Activated B cell treated with CpG ODN at 0.5 μM for 24 hours (primary cell): ENCODE measurements at places on chromosomes 11 and 22. TPM values are rescaled to one million over a fixed set of nuclear protein-coding genes. Genes with fewer than 3 reads are reported as not detected.

DNA sequence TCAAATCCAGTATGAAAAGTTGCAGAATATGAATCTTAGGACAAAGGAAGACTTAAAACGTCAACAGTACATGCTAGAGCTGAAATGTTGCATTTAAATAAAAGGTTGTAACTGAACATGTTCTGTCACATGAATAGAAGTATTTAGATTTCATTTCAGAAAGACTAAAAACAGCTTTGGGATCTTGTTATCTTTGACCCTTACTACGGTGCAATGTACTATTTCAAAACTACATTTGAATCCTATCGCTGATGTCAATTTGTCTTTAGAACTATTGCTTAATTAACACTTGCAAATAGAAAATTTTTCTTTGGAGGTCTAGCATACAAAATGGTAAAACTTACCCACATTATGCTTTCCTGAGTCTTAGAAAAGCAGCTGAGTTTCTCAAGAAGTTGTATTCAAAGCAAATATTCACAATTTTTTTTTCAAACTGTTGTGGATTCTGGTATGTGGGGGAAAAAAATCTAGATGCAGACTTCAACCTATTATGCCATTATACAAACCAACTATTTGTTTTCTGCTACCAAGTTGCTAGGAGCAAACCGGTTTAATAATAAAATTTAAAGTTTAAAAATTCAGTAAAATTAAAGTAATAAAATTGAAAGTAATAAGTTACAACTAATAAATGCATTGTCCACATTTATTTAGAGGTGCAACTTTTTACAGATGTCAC lies 25.4 kb downstream of the CSTF3 start:
- H3K4me1 ChIP-seq, result no peaks in the 10 kb centered on the region
- no peak for DNase-seq
- H3K27ac ChIP-seq, result no peak overlapping the region
- H3K36me3 ChIP-seq, result peaks cover 28% of the 10 kb centered on the region
- no peaks in the 10 kb centered on the region for H3K27me3 ChIP-seq

Gene IL10RA
- 303 and 350 TPM in 2 replicates for total RNA-seq

DNA sequence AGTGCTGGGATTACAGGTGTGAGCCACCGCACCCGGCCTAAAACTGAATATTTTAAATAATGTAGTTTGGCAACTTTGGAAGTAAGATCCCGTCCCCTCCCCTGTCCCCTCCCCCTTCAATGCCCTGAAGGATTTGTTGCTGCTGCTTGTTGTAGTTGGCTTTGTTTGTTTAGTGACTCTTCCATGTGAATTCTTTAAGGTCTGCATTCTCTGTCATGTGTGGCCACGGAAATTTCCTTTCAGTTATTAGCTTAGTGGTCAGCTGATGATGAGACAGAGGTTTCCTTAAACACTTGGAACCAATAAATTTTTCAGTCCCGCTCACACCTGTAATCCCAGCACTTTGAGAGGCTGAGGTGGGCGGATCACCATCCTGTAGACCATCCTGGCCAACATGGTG lies 109.9 kb downstream of the MPPED1 start:
- H3K4me1 ChIP-seq, result no peaks in the 10 kb centered on the region
- H3K36me3 ChIP-seq, result no peaks in the 10 kb centered on the region
- DNase-seq, result no peak
- H3K27ac ChIP-seq, result no peak overlapping the region

GRCh38 chr11:130827451-130828377 lies 88.6 kb downstream of the SNX19 start:
- no peak overlapping the region for H3K4me3 ChIP-seq
- H3K27ac ChIP-seq, result no peak overlapping the region
- H3K27me3 ChIP-seq, result peaks cover 7% of the 10 kb centered on the region
- no peak for DNase-seq

DNA sequence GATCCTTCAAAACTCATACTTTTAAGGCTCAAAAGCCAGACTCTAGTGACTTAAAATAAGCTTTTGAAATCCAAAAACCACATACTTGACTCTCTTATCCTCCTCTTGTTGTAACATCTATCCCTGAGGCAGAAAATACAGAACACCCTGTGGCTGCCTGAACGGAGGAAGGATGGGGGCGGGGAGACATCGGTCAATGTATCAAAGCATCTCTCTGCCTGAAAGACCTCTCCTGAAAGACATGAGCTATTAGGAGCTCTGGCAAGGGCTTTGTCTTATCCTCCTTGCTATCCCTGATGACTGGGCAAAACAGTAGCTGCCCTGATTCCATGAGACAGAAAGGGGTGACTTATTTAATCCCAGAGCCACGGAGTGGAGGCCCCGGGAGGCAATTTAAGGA lies 122.4 kb downstream of the MN1 start:
- H3K27me3 ChIP-seq, result peaks cover 6% of the 10 kb centered on the region
- no peaks in the 10 kb centered on the region for H3K36me3 ChIP-seq
- no peaks in the 10 kb centered on the region for H3K4me1 ChIP-seq
- H3K27ac ChIP-seq, result no peak overlapping the region
- no peak overlapping the region for H3K4me3 ChIP-seq

DNA sequence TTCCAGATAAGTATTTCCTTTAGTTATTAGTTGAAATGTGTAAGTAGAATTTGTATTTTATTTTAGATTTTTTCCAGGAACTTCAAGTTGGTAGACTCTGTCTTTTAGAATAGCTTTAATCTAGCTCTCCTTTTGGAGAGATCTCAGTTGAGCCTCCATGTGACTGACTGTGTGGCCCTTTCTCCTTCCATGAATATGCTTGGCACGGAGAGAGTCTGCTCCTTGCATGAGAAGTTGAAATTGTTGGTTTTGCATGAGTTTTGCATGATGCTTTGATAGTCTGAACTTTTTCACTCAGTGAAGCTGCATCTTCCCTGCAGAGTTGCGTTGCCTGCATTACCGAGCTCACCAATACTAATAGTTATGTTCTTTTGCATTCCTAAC lies 32.8 kb upstream of the CTTN start:
- peaks cover 14% of the 10 kb centered on the region for H3K4me1 ChIP-seq
- H3K36me3 ChIP-seq, result peaks cover 65% of the 10 kb centered on the region
- DNase-seq, result no peak
- H3K4me3 ChIP-seq, result peak overlapping the region; percentile 32
- H3K27me3 ChIP-seq, result no peaks in the 10 kb centered on the region
- no peak overlapping the region for H3K27ac ChIP-seq

- H3K27me3 ChIP-seq, result no peaks in the 10 kb centered on the region
- H3K27ac ChIP-seq, result peak overlapping the region; percentile 90
- H3K4me1 ChIP-seq, result peaks cover 48% of the 10 kb centered on the region
- peak overlapping the region; percentile 74 for H3K4me3 ChIP-seq
- no peaks in the 10 kb centered on the region for H3K36me3 ChIP-seq
- DNase-seq, result peak; percentile 47
Observed at GRCh38 chr11:66317322-66317722, 478 bp upstream of the CD248 start.

DNA sequence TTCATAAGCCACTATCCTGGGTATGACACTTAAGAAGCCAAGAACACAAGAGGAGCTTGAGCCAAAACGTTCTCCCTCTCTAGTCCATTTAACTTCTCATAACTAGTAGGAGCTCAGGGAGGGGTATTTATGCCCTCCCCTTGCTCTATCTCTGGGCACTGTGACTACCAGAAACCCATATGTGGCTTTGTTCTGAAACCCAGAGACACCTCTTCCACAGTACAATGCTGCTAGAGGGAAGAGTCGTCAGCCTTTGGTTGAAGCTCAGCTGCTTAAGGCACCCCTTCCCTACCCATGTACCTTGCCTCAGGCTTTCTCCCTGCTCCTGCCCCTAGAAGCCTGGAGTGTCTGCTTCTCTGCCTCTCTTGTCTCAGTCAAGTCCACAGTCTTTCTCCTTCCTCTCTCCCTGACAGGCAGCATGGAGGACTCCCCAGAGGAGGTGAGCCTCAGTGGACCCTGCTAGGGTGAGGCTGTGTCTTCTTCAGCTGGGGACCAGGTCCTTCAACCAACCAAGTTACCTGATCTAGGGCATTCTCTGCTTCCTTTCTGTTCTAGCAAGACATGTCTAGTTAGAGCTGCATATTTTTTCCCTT lies 23.1 kb upstream of the USP47 start:
- peaks cover 14% of the 10 kb centered on the region for H3K27me3 ChIP-seq
- H3K36me3 ChIP-seq, result no peaks in the 10 kb centered on the region
- H3K4me1 ChIP-seq, result no peaks in the 10 kb centered on the region
- DNase-seq, result no peak

GRCh38 chr11:79616392-79616851 lies 175.6 kb upstream of the TENM4 start:
- no peak overlapping the region for H3K4me3 ChIP-seq
- DNase-seq, result no peak
- H3K27ac ChIP-seq, result no peak overlapping the region
- no peaks in the 10 kb centered on the region for H3K36me3 ChIP-seq
- H3K27me3 ChIP-seq, result peaks cover 2% of the 10 kb centered on the region

GRCh38 chr11:10058356-10058755 lies 235.7 kb downstream of the SBF2 start:
- H3K36me3 ChIP-seq, result peaks cover 8% of the 10 kb centered on the region
- no peak overlapping the region for H3K27ac ChIP-seq
- no peaks in the 10 kb centered on the region for H3K27me3 ChIP-seq
- DNase-seq, result no peak
- H3K4me3 ChIP-seq, result no peak overlapping the region

Gene TH
- total RNA-seq, result not detected in 2 replicates

DNA sequence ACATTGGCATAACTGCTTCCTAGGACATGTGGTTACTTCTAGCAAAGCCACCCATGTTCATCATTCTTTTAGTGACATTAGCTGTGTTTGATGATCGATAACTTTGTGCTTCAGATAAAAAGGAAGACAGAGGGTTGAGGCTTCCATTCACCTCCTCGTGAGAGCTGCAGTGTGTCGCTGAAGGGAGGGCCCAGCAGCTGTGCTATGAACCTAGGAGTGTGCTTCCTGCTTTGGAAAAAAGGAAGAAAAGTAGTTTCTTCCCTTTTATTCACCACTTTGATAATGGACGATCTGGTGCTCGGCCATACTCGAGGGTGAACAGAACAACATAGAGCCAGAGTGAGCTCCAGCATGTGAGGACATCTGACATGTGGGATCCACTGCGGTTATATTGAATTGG lies 6.1 kb upstream of the RFPL2 start:
- H3K4me3 ChIP-seq, result no peak overlapping the region
- H3K27me3 ChIP-seq, result peaks cover 11% of the 10 kb centered on the region
- H3K36me3 ChIP-seq, result no peaks in the 10 kb centered on the region
- no peak for DNase-seq
- H3K27ac ChIP-seq, result no peak overlapping the region

- peaks cover 28% of the 10 kb centered on the region for H3K4me1 ChIP-seq
- H3K4me3 ChIP-seq, result peak within 1 kb of the TSS; percentile 77
- H3K27ac ChIP-seq, result no peak within 1 kb of the TSS
- peaks cover 23% of the 10 kb centered on the region for H3K27me3 ChIP-seq
Observed at GRCh38 chr11:57460022-57460757, at the start of gene RTN4RL2. TSS of gene RTN4RL2 (plus strand) at chr11:57460528. CDS start at chr11:57460866, 338 bp downstream.

Gene CSF2RB
- total RNA-seq, result 141 and 152 TPM in 2 replicates

- DNase-seq, result no peak
- H3K36me3 ChIP-seq, result peaks cover 87% of the 10 kb centered on the region
- H3K27ac ChIP-seq, result no peak overlapping the region
- no peaks in the 10 kb centered on the region for H3K27me3 ChIP-seq
Observed at GRCh38 chr22:17845790-17846189, 71.5 kb upstream of the BID start.

GRCh38 chr11:117917591-117918151 lies 11.5 kb downstream of the TMPRSS13 start:
- H3K36me3 ChIP-seq, result no peaks in the 10 kb centered on the region
- DNase-seq, result no peak
- no peaks in the 10 kb centered on the region for H3K27me3 ChIP-seq

DNA sequence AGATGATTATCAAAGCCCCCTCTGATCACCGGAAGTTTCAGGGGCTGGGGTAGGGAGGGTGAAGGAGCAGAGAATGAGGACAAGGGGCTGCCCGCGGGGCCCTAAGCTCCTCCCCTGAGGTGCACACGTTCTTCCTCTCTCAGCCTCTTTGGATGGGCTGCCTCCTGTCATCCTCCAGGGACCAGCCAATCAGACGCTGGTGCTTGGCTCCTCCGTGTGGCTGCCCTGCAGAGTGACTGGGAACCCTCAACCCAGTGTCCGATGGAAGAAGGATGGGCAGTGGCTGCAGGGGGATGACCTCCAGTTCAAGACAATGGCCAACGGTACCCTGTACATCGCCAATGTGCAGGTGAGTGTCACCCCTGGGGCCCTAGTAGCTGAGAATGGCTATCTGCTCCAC lies 7.5 kb downstream of the ROBO3 start:
- H3K4me3 ChIP-seq, result no peak overlapping the region
- no peak overlapping the region for H3K27ac ChIP-seq
- peaks cover 2% of the 10 kb centered on the region for H3K36me3 ChIP-seq
- H3K4me1 ChIP-seq, result peaks cover 22% of the 10 kb centered on the region
- peaks cover 78% of the 10 kb centered on the region for H3K27me3 ChIP-seq

- DNase-seq, result no peak
- no peak overlapping the region for H3K4me3 ChIP-seq
- peak overlapping the region; percentile 32 for H3K27ac ChIP-seq
- H3K4me1 ChIP-seq, result peaks cover 79% of the 10 kb centered on the region
- no peaks in the 10 kb centered on the region for H3K27me3 ChIP-seq
Observed at GRCh38 chr11:73099512-73100266, 42.4 kb downstream of the FCHSD2 start.

GRCh38 chr22:49457946-49458707 lies 369.5 kb downstream of the BRD1 start:
- no peak for DNase-seq
- no peak overlapping the region for H3K4me3 ChIP-seq

Gene RAC2
- total RNA-seq, result 518 and 557 TPM in 2 replicates

Gene PHF21B
- total RNA-seq, result not detected in 2 replicates

Gene CYP2D6
- 1.3 and 2.8 TPM in 2 replicates for total RNA-seq

Gene HMBS
- total RNA-seq, result 17.5 and 26.9 TPM in 2 replicates

DNA sequence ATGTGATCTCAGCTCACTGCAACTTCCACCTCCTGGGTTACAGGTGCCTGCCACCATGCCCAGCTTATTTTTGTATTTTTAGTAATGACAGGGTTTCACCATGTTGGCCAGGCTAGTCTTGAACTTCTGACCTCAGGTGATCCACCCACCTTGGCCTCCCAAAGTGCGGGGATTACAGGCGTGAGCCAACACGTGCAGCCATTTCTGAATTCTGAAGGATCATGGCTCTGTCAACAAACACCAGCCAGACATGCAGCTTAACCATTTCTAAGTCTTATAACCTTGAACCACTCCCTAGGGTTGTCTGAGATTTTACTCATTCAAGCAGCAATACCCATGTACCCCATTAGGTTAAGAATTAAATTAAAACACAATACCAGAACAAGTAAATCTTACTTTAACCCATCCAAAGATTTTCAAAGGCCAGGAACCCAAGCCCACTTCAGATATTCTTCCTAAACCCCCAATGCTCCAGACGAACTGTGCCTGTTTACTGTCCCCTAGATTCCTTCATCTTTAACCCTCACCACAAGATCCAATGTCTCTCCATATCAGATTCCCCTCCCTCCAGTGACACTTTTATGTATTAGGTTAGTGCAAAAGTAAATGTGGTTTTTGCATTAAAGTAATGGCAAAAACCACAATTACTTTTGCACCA lies 4.0 kb downstream of the RPS13 start:
- no peak overlapping the region for H3K27ac ChIP-seq
- DNase-seq, result no peak
- H3K36me3 ChIP-seq, result peaks cover 74% of the 10 kb centered on the region
- H3K4me1 ChIP-seq, result peaks cover 35% of the 10 kb centered on the region
- H3K4me3 ChIP-seq, result no peak overlapping the region
- H3K27me3 ChIP-seq, result no peaks in the 10 kb centered on the region

Gene PTPN5
- total RNA-seq, result not detected in 2 replicates

- no peaks in the 10 kb centered on the region for H3K4me1 ChIP-seq
- H3K36me3 ChIP-seq, result no peaks in the 10 kb centered on the region
Observed at GRCh38 chr22:49322231-49322630, 505.4 kb downstream of the BRD1 start.

Gene SLC22A25
- not detected in 2 replicates for total RNA-seq
